ENCODE measurements at places on chromosomes 12 and 14.

GRCh38 chr14:105315941-105316576 lies 1.5 kb downstream of the PACS2 start:
- DNase-seq: peak; percentile 66

GRCh38 chr14:64983439-64984310 lies 3.0 kb upstream of the FNTB start:
- DNase-seq: peak; percentile 86

GRCh38 chr12:56304872-56305590 lies 4.9 kb upstream of the CS start:
- DNase-seq: no peak

DNA sequence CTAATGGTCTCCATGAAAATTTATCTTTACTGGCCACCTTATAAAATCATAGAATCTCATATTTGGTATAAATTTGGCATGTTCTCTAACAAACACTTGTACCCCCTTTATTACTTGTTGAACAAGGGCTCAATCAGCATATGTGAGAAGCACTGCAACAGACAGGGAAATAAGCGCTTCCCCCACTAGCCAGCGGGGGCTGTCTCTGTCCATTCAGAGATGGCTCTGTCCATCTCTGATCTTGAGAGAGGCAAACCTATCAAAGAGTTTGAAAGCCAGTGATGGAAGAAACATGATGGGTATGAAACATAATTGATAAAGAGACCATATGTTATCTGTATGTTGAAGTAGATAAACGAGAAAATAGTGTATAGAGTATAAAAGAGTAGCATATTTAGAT lies 326.8 kb downstream of the PDZRN4 start:
- DNase-seq: peak; percentile 46

- DNase-seq: no peak
These were observed 660.8 kb downstream of the TMEM121 start for GRCh38 chr14:106187216-106187615.

DNA sequence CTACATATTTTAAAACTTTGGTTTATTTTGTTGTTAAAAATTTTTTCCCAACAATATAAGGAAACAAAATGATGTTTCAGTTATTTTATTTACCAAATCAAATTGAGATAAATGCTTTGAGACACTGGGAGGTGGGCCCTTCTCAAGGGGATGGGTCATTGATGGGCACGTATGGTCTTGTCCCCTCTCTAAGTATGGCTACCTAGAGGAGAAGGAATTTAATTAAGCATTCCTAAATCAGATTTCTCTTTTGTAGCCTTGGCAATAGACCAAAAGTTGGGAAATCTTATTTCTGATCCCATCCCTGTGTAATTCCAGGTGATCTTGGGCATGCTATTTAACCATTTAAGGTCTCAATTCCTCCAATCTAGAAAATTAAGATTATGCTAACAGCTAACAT lies 79.0 kb downstream of the SCN8A start:
- no peak for DNase-seq

GRCh38 chr12:27541031-27541719 lies 17.2 kb downstream of the PPFIBP1 start:
- no peak for DNase-seq

DNA sequence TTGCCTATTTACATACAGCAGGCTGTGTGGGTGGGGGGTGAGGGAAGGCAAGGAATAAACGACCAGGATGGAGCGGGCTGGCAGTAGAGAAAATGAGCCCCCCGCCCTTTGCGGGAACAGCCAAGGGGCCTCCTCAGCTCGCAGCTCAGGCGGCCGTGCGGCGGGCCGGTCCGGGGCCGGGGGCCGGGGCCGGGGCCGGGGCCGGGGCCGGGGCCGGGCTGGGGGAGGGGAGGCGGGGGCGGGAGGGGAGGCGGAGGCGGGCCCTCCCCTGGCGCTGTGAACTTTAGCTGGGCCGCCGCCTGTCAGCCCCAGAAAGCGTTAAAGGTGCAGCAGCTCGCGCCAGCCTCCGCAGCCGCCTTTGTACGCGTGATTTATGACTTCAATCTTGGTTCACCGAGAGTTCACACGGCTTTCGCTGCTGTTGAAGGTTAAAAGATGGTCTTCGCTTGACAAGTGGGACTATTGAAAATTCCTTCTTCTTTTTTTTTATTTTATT lies 28.8 kb downstream of the HOXC4 start:
- peak; percentile 41 for DNase-seq

DNA sequence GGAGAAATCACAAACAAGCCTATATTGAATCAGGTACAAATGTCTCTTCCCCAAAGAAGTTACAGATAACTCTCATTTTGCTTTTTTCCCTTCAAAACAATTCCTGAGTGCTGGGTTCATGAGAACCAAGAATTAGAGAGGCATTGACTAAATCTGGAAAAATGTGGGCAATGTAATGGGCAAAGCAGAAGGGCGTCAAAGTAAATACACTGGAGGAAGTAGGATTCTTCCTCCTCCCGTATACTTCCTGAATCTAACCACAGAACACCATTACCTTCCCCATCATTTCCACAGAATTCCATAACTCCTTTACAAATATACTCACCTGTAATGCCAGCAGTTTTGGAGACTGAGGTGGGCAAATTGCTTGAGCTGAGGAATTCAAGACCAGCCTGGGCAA lies 3.0 kb upstream of the RBMS2 start:
- DNase-seq: no peak

- peak; percentile 29 for DNase-seq
These were observed 27.7 kb upstream of the JDP2 start for GRCh38 chr14:75399843-75400775.

- DNase-seq: no peak
These were observed 16.1 kb upstream of the RPLP0 start for GRCh38 chr12:120216742-120217605.

- peak; percentile 55 for DNase-seq
These were observed 668 bp downstream of the MRPS35 start for GRCh38 chr12:27711317-27711682.

DNA sequence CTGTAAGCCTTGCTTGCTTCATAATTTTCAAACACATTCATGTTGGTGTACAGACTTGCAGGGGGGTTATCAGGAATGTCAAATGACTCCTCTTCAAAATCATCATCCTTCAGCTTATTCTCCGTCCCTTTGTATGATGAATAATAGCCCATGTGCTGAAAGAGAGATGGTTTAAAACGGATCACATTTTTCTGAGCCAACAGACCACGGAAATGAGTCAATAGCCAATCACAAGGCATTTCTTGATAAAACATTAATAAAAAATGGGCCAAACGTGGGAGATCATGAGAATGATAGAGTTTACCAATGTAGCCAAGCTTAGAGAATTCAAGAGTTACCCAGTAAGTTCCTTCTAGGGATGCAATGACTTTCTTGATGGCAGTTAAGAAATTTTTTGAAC lies 105.5 kb downstream of the NTS start:
- DNase-seq: no peak

- peak; percentile 93 for DNase-seq
These were observed at the start of gene LPAR5 for GRCh38 chr12:6635856-6636531. Gene LPAR5 (minus strand): TSS chr12:6635959. CDS start chr12:6621248, 14,711 bp downstream.

DNA sequence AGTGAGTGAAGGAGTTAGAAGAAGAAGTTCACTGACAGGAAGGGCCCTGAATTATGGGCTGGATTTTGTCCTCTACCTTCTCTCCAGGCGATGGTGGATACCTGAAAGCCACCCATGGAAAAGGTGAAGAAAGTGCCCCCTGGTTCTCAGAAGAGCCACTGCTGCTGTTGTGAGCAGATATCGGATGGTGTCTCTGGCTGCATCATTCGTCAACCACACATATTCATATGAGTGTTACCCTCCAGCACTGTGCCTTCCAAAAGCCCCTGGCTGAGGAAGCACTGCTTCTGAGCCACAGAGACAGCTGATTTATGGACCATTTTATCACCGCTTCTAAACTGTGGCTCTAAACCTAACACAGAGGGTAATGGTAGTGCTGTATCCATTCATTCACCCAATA lies 2.0 kb upstream of the ACTN1 start:
- no peak for DNase-seq

DNA sequence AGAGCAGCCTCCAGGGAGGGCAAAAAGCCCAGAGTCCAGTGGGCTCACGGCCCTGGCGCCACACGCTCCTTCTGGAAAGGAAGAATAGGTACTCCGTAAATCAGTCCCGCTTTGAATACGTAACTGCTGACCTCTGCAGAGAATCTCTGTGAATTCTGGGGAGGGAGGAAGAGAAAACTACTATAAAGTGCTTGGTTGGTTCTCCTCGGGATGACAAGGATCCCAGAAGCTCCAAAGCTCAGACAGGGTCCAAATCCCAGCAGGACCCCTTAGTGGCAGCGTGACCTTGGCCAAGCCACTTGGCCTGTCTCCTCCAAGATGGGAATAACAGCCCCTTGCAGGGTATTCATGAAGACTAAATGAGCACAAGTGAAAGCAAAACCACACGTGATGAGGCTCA lies 31.7 kb downstream of the ANO2 start:
- no peak for DNase-seq

GRCh38 chr12:13036881-13037280 lies 7.3 kb upstream of the FAM234B start:
- DNase-seq: no peak

Measured in hematopoietic multipotent progenitor cell treated with erythropoietin and hydrocortisone succinate and interleukin-3 and kit ligand, for 4 days (in vitro differentiated cells).